ENCODE measurements at places on chromosomes 11 and 22.

GRCh38 chr22:29267462-29267857 is 321 bp downstream of the RHBDD3 start:
- DNase-seq = no peak

- DNase-seq = no peak
Measured at GRCh38 chr22:46614025-46614931, 5.9 kb upstream of the GRAMD4 start.

DNA sequence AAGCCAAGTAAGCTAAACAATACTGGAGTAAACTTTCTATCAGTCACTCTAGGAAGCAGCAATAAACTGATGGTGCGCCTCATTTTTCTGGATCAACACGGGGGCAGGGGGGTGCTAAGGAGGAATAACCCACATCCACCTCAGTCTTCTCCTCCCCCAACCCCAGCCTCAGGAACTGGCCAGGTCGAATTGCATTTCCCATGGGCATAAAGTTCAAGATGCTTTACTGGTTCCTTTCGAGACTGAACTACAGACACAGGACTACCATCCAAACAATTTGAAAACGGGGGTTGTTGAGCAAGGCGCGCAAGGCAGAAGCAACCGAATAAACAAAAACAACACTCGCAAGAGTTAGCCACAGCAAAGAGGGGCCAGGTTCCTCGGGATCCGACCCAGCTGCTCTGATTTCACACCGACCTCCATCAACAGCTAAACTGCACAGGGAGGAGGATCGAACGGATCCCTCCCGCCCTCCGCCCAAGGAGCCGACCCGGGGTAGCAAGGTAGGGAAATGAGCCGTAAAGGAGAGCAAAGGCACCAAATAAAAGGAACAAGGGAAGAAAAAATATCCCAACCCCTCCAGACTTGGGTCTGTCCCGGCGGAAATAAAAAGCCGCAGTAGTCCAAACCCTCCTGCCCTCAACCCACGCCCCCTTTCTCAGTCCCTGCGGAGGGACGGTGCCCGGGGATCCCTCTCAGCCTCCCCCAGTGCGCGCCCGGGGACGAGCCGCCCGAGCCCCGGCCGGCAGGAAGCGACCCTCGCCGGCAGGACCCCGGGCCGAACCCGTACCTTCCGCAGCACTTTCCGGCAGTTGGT is 801 bp downstream of the SESN3 start:
- no peak for DNase-seq

GRCh38 chr11:128559496-128560103 is 27.8 kb downstream of the ETS1 start:
- DNase-seq = no peak

DNA sequence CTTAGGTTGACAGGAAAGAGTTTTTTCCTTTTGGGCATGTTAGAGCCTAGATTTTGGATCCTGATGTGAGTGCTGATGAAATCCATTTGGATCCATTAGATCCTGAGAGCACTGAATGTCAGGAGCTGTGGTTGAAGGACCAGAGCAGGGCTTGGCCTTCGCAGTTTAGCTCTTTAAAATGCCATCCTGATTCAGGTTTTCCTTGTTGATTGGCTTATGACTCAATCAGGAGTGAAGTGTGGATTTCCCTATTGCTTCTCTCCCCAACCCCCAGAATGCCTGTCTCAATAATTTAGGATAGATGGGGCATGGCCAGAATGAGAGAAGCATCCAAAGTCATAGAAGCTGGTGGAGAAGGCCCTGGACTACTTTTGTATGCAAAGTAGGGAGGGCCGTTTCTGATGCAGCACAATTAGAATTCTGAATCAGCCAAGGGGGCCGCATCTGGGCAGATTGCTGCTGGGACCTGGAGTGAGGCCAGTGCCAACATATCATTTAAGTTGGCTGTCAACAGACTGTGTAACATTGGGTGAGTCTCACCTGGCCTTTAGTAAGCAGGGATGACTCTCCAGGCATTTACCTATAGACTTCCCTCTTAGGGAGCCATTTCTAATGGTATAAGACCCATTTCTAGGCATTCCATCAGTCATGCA is 80.5 kb downstream of the TEAD1 start:
- no peak for DNase-seq

- DNase-seq = no peak
Measured at GRCh38 chr11:75510723-75511019, 15.1 kb downstream of the GDPD5 start.

- DNase-seq = no peak
Measured at GRCh38 chr11:105298630-105299029, 159.1 kb upstream of the CARD18 start.

DNA sequence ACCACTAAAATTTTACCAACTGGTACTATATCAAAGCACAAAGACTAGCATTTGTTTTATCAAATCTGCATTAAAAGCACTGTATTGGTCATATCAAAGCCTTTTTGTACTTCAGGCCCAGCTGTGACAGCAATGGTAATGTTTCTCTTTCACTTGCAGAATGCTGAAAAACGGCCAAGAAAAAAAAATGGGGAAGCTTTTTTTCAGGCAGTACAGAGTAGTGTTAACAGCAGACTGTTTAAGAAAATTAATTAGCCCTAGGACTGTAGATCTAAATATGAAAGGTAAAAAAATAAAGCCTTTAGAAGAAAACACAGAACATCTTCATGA is 33.3 kb downstream of the DENND5A start:
- DNase-seq = no peak

DNA sequence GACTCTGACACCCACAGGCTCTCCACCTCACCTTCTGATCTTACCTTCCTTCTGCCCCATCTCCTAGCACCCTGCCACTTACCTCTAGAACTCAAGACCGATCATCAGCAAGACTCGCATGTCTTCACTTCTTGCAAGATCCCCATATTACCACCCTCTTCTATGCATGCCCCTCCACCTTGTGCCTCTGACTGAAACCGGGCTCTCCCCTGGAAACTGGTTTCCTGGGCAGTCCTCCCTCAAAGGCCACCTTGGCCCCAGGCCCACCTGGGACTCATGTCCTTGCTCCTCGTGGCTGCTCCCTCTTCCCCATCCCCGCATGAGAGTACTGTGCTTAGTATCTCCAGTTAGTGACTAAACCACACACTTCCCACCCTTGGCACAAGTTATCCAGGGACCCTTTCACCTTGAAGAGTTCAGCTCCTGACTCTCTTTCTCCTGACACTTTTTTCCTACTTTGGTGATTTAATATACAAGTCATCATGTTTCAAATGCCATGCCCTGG is 136.7 kb downstream of the SPATA19 start:
- no peak for DNase-seq

DNA sequence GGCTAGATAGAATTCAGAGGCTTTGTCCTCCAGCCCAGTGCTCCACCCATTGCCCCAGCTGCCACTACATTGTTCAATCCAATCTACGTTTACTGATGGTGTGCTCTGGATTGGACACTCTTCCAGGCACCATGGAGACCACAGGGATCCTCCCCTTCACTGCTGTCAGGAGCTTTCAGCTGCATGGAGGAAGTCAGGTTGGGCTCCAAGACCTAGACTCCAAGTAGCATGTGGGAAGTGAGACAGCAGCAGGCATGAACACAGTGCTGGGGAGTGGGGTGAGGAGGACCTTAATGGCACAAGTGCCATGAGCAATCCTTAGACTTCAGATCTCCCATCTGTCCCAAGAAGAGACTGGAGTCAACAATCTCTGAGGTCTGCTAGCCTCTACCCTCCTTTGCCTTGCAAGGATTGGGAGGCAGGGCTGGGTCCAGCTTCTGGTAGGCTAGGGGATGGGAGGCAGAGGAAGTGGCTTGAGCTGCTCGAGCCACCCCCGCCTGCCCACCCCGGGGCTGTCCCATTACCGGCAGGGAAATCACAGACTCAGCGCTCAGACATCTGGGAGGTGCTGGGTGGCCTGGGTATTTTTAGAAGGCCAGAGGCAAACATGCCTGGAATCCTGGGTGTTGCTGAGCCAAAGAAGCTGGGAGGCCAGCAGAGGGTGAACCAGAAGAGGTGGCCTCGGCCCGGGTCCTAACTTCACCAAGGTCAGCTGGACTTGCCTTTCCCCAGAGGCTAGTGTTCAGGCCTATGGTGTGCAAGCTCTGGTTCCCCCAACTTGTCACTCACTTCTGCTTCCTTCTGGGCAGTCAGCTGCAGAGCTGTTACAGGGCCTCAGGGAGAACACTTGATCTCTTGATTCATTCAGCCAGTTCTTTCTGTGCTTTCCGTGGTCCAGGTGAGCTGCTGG is 15.2 kb upstream of the FCHSD2 start:
- no peak for DNase-seq

- no peak for DNase-seq
Measured at GRCh38 chr11:112564228-112564955, 303.7 kb upstream of the PLET1 start.

- no peak for DNase-seq
Measured at GRCh38 chr11:121928597-121929580, 187.1 kb downstream of the BLID start.

DNA sequence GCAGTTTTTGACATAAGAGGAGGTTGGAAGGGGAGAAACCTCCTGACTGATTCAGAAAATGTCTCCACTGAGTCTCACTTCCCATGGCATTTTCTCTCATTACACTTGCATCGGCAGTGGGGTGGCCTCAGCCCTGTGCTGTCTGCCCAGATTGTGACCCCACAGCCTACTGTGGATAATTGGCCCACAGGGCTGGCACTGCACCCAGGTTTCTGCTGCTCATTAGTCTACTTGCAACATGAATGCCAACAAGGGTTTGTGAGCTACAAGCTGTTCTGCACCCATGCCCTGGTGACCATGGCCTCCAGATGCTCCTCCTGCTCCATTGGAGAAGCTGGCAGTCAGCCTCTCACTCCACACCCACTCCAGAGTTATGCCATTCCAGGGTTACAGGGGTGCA is 296.0 kb downstream of the CTTN start:
- no peak for DNase-seq

- DNase-seq = no peak
Measured at GRCh38 chr11:14119357-14119756, 156.8 kb downstream of the SPON1 start.

DNA sequence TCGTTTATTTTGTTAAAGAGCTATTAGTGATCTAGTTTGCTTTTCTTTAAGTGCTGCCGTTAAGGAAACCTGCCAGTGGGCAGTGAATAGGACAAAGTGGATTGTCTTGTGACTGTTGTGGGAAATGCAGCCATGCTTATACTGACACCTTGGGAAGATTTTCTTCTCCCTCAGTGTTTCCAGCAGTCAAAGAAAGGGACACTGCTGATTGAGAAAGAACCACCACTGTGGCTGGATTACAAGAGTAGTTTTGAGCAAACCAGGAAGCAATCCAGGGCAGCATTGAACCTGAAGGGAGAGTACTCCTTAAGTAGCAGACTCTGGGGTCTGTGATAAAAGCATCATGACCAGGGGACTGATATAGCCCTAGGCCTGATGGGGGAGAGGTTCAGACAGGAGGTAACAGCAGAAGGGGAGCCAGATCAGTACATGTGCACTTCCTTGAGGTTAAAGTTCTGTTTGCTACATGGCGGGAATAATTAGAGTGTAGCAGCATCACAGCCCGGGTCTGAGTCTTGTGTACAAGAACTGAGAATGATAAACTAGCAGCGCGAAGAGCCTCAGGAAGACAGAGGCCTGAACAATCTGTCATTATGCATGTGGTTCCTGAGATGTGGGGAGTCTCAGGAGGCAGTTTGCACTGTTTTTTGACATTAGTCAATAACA is 167.8 kb downstream of the C11orf91 start:
- DNase-seq = no peak

Measured in cortex of kidney (tissue), 1 donor.